ENCODE measurements at places on chromosomes 5 and 9.

- DNase-seq, result no peak
Observed at GRCh38 chr9:37997636-37998374, 71.2 kb downstream of the SHB start.

DNA sequence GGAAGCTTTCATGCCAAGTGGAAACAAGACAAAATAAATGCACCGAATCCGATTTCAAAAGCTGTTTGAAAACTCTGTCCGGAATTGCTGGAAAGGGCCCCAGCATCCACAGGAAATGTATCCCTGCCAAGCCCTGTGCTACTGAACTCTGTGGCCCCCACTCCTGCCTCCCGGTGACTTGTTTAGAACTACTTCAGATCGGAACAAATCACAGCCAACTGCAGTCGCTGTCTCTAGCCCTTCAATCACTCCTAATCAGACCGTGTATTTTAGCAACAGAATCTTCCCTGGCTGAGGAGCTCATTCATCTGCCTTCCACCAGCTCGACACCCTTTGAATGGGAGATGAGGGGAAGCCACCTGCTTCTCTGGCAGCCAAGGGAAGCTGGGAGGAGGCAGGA is 94.1 kb downstream of the KCNIP1 start:
- no peak for DNase-seq

- DNase-seq, result no peak
Observed at GRCh38 chr5:9716838-9717281, 86.7 kb upstream of the TAS2R1 start.

- peak; percentile 46 for DNase-seq
Observed at GRCh38 chr5:177317959-177318377, 6.3 kb upstream of the MXD3 start.

- DNase-seq, result no peak
Observed at GRCh38 chr5:113163328-113163727, 186.7 kb downstream of the DCP2 start.

DNA sequence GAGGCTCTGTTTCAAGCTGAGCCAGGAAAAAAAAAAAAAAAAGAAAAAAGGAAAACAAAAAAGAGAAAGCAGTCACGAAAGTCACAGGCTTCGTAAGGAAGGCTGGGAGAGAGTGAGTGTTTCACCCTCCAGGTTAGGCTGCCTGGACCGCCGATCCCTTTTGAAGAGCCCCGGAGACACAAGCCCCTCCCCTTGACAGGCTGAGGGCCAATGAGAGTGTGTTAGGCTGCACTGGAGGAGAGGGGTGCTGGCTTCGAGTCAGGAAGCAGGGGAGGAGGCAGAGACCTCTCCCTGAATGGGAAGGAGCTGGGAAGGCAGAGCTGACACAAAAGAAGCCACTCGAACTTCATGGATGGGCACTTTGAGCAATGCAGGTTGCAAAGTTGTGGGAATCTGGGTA is at the start of gene NMUR2:
TSS of gene NMUR2 (minus strand) at position 135 of the 400 bp plus-strand sequence. CDS start 166 bp downstream, outside the sequence.
- DNase-seq, result peak; percentile 8

- no peak for DNase-seq
Observed at GRCh38 chr5:17243287-17244063, 26.0 kb downstream of the BASP1 start.

DNA sequence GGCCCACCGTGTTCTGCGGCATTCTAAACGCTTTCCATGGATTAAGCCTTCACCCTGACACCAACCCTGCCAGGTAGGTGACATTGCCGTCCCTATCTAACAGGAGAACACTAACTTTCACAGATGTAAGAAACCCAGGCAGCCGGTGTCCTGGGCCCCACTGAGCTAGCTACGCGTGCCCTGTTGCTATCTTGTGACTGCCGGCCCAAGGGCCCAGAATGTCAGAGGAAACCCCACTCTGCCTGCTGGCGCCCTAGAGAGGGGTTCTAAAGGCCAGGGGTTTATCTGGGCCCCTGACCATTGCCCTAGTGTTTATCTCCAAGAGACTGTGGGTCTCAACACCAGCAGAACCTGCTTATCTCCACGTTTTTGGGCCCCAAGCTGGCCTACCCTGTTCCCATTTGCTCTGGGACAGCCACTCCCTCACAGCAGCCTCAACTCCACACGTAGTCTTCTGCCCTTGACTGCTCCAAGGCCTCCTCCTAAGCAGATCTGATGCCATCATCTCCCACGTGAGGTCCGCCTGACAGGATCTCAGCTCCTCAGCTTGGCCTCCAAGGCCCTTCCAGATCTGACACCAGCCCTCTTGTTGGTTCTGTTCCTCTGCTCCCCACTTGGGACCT is 18.1 kb upstream of the ZBTB34 start:
- no peak for DNase-seq

GRCh38 chr5:169836835-169837536 is 143.3 kb downstream of the INSYN2B start:
- no peak for DNase-seq

- DNase-seq, result no peak
Observed at GRCh38 chr9:16085167-16085726, 532.4 kb downstream of the CCDC171 start.

DNA sequence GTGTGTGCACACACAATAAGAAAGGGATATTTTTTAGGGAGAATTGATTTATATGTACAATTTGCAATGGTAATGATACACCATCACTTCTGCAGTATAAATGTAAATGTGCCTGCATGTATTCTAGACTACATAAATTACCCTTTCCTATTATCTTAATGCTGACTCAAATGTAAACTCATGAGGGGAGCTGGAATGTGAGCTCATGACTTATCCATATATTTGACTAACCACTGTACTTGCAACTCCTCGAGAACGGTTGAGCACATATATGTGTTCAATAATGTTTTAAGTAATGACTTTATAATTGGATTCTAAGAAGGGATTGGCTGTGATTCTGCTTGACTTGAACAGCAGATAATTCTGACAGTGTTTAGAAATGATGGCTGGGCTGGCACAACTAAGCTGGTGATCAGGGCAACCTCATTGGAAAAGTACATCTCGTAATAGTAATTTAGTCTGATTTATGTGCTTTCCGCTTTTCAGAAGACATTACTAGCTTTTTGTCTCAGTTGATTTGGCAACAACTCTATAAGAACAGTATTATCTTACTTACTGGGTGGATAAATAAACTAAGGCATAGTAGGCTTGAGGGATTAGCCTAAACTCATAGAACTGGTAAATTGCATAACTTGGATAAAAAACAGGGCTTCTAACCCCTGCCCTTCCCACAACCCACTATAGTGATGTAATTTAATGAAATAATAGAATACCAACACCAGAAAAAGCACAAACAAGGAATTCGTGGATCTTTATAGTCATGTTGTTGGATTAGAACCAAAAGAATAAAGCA is 130.2 kb upstream of the SPEF2 start:
- no peak for DNase-seq

GRCh38 chr9:84121991-84122523 is 141.5 kb downstream of the RMI1 start:
- DNase-seq, result peak; percentile 38

DNA sequence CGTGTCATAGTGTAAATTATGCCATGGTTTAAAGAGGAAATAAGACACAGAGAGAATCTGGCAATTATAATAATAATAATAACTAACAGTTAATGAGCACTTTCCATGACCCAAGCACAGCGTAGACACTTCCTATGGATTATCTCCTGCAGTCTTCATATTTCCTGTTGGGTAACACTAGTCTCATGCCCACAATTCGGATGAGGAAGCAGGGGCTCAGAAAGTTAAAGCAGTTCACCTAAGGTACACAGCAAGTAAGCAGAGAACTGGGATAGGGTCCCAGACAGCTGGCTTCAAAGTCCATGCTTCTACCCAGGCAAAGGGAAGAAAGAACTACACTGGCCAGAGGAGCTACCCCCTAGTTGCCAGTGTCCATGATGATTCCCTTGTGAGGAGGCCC is 27.9 kb upstream of the TGFBI start:
- DNase-seq, result no peak

DNA sequence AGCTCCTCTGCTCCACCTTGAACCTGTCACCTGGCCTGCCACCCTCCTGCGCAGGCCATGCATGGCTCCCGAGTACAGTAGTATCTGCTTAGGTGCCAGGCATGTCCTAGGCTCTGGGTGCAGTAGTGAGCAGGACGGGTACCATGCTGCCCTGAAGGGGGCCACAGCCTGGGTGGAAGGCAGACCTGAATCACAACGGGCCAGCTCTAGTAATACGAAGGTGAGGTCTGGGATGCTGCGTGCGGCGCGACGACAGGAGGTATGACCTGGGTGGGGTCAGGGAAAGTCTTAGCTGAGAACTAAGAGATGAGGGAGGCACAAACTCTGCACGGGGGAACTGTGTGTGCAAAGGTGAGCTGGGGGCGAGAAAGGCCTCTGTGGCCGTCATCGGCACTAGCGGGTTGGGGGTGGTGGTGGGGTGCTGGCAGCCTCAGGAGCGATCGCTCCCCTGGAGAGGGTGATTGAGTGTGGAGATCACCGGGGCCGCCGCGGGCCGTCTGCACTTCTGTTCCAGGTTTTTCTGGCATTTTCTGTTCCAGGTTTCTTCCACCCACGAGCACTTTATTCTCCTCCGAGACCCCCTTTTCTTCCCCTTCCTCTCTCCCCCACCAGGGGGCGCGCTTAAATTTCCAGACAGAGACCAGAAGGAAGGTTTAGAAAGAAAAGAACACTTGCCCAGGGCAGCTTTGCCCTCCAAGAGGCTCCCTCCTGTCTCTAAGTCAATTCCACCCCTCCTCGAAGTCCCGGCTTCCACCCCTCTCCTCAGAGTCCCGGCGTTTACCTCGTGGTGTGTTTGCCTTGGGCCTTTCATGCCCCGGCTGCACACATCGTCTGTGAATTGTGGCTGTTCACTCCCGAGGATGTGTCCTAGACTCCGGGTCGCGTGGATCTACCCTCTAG is 15.1 kb downstream of the PDLIM4 start:
- peak; percentile 9 for DNase-seq

DNA sequence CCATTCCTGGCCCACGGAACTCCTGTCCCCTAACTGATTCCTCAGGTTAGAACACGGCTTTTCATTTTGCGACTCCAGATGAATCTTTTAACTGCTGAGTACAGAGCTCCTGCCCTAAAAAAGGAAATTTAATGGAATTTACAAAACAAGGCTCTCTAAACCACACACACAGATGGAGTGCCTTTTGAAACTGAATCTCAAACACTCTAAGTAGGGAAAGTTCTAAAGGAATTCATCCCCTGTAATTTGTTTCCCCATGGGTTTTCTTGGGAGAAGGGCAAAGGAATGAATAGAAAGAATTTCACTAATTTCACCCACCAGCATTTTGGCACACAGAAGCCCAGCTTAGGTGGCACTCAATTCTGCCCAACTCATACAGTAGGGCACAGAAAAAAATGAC is 106.5 kb downstream of the THBS4 start:
- no peak for DNase-seq

DNA sequence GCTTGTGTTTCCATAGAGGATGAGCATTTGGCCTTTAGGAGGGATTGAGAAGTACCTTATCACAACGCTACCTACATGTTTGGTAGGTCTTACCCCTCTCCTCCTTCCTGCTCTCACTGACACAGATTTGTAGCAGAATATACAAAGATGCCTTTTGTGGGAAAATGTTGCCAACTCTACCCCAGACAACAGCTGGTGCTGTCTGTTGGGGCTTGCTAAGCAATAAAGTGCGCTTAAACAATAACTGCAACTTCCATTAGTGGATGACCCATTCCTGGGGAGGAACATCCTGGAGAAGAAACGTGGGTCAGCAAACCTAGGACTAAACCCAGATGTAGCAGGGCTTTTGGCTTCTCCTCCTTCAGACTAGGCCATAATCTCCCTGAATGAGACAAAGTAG is 174.3 kb downstream of the EFNA5 start:
- DNase-seq, result no peak

- peak; percentile 65 for DNase-seq
Observed at GRCh38 chr5:56561-57290, 35.2 kb upstream of the PLEKHG4B start.
